ENCODE measurements at places on chromosomes 2 and 18.

- DNase-seq = peak; percentile 25
Observed at GRCh38 chr2:176188774-176189680, 559 bp downstream of the HOXD1 start.

GRCh38 chr2:239290618-239291474 lies 110.0 kb downstream of the HDAC4 start:
- DNase-seq = no peak

GRCh38 chr2:47686018-47686417 lies 96.9 kb upstream of the MSH6 start:
- no peak for DNase-seq

DNA sequence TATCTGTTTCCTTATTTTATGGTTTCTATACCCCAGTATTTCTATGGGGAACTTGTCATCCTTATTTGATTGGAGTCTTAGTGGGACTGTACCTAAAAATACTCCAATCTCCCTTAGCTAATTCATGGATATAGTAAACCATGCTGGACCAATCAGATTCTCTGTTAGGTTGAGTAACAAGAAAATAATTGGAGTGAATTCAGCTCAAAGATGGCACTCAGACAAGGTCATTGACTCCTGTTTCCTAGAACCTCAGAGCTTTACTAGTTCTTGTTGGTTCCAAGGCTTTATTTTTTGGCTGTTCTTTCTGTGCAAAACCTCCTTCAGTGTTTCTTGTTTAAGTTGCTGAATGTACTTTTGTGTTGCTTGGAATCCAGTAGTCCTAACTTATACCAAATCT lies 31.9 kb upstream of the CPS1 start:
- no peak for DNase-seq

- no peak for DNase-seq
Observed at GRCh38 chr2:189096769-189097447, 82.7 kb downstream of the COL5A2 start.

Data from activated CD4-positive, alpha-beta T cell treated with anti-CD3 and anti-CD28 coated beads for 36 hours (primary cell).